ENCODE measurements at places on chromosomes 3 and 15.

DNA sequence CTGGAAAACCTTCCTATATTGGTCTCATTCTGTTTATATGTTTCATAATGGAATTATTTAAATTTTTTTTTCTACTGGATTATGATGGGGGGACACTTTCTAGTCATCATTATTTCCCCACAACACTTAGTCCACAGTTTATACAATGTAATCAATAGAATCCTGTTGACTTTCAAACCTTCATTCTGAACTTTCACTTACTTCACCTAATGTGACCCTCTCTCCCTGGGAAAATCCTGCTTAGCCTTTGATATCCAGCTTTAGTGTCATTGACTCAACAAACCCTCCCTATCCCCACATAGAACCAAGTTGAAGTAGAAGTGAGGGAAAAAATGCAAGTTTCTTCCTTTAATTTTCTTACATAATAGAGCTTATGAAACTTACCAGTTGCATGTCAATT is 666.0 kb downstream of the MECOM start:
- no peak for DNase-seq

DNA sequence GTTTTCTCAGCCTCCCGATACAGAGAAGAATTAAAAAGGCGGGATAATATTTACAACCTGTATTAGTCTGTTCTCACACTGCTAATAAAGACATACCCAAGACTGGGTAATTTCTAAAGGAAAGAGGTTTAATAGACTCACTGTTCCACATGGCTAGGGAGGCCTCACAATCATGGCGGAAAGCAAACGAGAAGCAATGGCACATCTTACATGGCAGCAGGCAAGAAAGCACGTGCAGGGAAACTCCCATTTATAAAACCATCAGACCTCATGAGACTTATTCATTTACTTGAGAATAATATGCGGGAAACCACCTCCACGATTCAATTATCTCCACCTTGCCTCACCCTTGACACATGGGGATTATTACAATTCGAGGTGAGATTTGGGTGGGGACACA is 27.5 kb upstream of the RPL39L start:
- no peak for DNase-seq

GRCh38 chr3:177693616-177694264 is 496.5 kb upstream of the TBL1XR1 start:
- DNase-seq = no peak

DNA sequence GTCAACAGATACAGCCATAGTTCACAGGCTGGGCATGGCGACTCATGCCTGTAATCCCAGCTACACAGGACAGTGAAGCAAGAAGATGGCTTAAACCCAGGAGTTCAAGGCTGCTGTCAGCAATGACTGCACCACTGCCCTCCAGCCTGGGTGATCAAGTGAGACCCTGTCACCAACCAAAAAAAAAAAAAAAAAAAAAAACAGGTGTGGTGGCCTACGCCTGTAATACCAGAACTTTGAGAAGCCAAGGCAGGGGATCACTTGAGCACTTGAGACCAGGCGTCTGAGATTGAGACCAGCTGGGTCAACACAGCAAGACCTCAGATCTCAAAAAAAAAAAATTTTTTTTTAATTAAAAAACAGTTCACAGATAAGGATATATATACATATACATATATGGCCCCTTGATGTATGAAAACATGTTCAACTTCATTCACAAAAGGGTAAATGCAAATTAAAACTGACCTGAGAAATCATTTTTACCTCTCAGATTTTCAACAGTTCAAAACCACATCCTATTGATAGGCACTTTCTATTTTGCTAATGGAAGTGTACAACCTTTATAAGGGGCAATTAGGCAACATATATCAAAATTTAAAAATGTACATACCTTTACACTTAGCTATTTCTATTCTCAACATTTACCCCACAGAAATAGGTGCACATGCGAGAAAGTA is 51.1 kb downstream of the OSBPL10 start:
- no peak for DNase-seq

- no peak for DNase-seq
Observed at GRCh38 chr3:169818316-169818715, 5.6 kb upstream of the LRRC34 start.

Measured in CD4-positive, alpha-beta T cell (primary cell).